Lower leg skin (tissue), 4 donors: ENCODE measurements at places on chromosomes 13 and 19. TPM values are rescaled to one million over a fixed set of nuclear protein-coding genes. Genes with fewer than 3 reads are reported as not detected.

RGCC gene
- 68.2 TPM for total RNA-seq

GRCh38 chr13:76888421-76888820 lies 2.2 kb upstream of the KCTD12 start:
- DNase-seq = no peak

GRCh38 chr19:42512130-42512636 lies 16.1 kb downstream of the CEACAM1 start:
- DNase-seq = no peak

DNA sequence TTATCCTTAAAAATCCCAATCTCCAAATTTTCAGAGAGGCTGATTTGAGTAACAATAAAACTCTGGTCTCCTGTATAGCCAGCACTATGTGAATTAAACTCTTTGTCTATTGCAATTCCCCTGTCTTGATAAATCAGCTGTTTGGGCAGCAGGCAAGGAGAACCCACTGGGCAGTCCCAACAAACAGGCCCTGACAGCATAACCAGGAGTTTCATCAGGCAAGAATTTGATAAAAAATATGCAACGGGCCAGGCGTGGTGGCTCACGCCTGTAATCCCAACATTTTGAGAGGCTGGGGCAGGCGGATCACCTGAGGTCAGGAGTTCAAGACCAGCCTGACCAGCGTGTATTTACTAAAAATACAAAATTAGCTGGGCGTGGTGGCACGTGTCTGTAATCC lies 42.1 kb downstream of the STK24 start:
- no peak for DNase-seq

DNA sequence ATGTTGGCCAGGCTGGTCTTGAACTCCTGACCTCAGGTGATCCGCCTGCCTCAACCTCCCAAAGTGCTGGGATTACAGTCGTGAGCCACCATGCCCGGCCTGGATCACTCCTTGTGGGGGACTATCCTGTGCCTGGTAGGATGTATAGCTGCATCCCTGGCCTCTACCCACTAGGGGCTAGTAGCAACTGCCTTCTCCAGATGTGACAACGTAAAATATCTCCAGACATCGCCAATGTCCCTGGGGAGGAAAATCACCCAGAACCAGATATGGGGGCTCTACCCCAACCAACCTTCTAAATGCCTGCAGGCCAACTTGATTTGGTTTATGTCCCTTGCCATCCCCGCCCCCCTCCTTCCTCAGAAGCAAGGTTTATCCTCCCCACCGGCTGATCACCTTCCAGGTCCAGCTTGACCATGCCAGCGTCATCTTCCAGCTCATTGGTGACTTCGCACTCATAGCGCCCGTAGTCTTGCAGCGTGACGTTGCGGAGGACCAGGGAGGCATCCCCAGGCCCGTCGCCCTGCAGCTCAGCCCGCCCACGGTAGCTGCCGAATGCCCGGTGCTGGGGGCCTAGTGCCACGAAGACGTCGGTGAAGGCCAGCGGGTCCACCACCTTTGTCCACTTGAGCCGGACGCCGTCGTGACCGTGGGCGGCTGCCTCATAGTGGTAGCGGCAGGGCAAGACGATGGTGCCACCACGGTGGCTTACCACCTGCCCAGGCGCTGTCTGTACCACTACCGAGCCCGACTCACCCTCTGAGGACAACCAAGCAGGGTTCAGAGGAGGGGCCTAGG lies 12.5 kb downstream of the TM6SF2 start:
- no peak for DNase-seq
